ENCODE measurements at places on chromosomes 16 and 17.

DNA sequence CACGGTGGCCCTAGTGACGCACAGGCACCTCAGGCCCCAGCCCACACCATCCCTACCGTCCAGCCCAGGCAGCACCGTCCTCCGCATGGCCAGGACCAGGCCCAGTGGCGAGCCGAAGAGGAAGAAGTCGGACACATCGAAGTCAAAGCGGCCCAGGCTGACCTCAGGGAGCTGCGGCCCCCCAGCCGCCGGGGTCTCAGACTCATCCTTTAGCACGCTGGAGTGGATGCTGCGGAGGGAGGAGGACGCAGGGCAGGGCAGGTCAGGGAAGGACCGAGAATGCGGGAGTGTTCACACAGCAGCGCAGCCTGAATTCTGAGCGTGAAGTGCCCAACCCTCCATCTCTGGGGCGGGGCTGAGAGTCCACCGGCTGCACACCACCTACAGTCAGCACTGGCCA lies 30.1 kb downstream of the PIMREG start:
- DNase-seq: no peak

- DNase-seq: no peak
Measured at GRCh38 chr16:76748461-76749348, 442.3 kb upstream of the MON1B start.

GRCh38 chr16:87250431-87250960 lies 66.7 kb downstream of the C16orf95 start:
- no peak for DNase-seq

DNA sequence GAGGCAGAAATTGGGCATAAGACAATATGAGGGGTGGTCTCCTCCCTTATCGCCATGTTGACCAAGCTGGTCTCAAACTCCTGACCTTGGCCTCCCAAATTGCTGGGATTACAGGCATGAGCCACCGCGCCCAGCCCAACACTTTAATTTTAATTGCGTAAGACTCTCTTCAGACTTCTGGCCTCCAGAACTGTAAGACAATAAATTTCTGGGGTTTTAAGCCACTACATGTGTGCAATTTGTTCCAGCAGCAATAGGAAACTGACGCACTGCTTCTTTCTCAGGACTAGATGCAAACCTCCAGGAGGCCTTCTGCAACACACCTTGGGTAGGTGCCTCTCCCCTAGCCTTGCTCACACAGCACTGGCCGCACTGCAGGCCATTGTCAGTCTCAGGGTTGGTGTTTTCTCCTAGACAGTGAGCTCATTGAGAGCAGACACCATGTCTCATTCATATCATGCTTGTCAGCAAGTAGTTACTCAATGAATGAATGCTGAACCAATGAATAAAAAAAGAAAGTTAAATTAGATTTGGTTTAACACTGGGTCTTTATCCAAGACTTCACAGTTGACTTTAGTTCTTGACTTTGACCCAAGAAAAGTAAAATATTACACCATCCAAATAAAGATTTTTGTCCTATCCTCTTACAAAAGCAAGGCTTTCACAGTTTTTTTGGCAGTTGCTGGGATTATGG lies 5.5 kb upstream of the ACSF2 start:
- no peak for DNase-seq

GRCh38 chr17:10754109-10754508 lies 24.3 kb upstream of the TMEM220 start:
- no peak for DNase-seq

All from effector memory CD4-positive, alpha-beta T cell (primary cell).